Activated CD4-positive, alpha-beta T cell treated with anti-CD3 and anti-CD28 coated beads, Interleukin-2, amount 10 ng/mL, durations not matched to agents 7 days and 5 days (primary cell): ENCODE measurements at places on chromosomes 12 and 14. TPM values are rescaled to one million over a fixed set of nuclear protein-coding genes. Genes with fewer than 3 reads are reported as not detected.
A peak's percentile ranks its signal among the peaks of the same experiment; 100 is the strongest.

Gene EML5
- total RNA-seq: 2.6 TPM

Gene NDUFA12
- total RNA-seq: 172 TPM

Gene SPATA7
- total RNA-seq: 3.3 TPM

Gene PMEL
- not detected for total RNA-seq

Gene TAS2R46
- total RNA-seq: 1.2 TPM

Gene KRT82
- not detected for total RNA-seq

Gene KRT74
- total RNA-seq: 0.15 TPM

- DNase-seq: no peak
These were observed 4.3 kb upstream of the CSRP2 start for GRCh38 chr12:76883151-76883550.

DNA sequence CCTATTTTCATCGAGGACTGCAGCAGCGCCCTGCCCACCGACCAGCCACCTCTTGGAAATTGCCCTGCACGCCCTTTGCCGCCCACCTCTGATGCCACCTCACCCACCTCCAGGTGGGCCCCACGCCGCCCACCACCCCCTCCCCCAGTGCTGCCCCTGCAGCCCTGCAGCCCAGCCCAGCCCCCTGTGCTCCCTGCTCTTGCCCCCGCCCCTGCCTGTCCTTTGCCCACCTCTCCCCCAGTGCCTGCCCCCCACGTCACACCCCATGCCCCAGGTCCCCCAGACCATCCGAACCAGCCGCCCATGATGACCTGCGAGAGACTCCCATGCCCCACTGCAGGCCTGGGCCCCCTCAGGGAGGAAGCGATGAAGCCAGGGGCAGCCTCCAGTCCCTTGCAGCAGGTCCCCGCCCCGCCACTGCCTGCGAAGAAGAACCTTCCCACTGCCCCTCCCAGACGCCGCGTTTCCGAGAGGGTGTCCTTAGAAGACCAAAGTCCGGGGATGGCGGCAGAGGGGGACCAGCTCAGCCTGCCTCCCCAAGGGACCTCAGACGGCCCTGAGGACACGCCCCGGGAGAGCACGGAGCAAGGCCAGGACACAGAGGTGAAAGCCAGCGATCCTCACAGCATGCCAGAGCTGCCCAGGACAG lies 96.5 kb downstream of the LGMN start:
- peak; percentile 50 for DNase-seq

GRCh38 chr14:51621654-51622053 lies 30.1 kb upstream of the FRMD6 start:
- DNase-seq: no peak

DNA sequence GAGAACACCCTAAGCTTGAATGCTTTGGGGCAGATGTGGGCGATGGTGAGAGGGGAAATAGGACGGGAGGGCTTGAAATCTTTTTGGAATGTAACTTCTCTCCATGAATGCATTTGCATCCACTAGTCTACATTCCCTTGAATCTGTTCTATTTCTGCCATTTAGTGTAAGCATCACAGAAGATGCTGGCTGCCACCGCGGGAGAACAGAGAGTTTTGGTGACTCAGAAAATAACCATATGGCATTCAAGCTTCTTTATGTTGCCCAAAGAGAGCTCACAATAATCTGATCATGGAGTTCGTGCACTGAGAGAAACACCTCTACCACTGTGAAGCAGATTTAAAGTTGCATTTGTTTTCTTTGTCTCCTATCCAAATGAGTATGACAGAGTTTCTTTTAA lies 52.6 kb upstream of the OTX2 start:
- DNase-seq: no peak

- DNase-seq: no peak
These were observed 19.3 kb downstream of the EIF5 start for GRCh38 chr14:103353362-103353761.

DNA sequence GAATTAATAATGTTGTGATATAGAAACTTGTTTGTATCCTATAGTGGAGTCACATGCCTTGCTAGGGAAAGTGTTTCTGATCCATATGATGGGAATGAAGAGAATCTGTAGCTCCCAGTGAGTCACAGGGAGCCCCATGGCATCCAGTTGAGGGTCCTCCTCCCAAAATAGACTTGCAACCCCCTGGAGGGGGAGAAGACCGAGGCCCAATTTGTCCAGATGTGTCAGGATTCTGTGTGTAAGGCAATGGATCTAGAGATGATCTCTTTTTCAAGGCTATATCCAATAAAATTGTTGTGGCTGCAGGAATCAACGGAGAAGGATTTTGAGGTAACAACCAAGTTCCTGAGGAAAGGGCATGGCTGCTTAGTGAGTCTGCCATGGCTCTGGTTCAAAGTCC lies 121.8 kb downstream of the BCL11B start:
- no peak for DNase-seq

DNA sequence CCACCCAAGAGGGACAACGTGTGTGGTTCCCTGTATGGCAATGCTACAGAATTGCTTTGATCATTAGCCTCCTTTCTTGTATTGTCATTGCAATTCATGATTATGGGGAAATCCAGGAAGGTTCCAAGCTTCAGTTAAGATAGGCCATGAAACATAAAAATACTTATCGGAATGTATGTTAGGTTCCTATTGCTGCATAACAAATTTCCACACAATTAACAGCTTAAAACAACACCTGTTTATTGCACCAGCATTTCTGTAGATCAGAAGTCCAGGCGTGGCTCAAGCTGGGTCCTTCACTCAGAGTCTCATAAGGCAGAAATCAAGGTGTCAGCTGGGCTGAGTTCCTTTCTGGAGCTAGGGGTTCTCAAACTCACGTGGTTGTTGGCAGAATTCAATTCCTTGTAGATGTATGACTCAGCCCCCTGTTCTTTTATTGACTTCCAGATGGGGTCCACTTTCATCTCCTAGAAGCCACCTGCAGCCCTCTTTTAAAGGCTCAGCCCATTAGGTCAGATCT lies 365.6 kb upstream of the TMPO start:
- no peak for DNase-seq

GRCh38 chr14:92551044-92551841 lies 37.7 kb downstream of the RIN3 start:
- DNase-seq: no peak

- no peak for DNase-seq
These were observed 452.1 kb downstream of the BCAT1 start for GRCh38 chr12:24496755-24497154.

DNA sequence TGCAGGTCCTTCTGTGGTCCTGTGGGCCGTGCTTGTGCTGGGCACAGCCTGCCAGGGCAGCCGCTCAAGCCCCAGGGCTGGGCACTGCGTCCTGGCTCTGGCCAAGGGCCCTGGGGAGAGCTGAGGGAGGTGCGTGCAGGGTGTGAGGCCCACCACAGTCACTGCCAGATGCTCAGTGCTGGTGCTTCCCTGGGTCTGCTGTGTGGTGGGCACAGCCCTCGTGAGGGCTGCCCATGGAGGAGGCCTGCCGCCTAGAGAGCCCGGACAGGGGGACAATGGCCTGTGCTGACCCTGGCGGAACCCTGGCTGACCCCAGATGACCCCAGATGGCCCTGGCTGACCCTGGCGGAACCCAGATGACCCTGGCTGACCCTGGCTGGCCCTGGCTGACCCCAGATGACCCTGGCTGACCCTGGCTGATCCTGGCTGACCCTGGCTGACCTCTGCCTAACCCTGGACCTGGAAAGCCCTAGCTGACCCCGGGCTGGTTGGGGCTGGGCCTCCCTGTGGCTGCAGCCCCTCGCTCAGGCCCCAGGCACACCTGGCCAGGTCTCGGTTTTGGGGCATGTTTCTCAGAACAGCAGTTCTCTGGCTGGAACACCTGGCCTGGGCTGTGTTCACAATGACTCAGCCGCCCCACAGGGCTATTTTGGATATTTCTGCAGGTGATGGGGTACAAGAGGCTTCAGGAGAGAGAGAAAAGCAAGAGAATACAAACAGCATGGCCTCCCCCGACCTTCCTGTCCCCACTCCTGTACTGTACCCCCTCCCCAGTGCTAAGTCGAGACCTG lies 55.4 kb downstream of the TMEM121 start:
- no peak for DNase-seq

GRCh38 chr12:120856980-120857379 lies 47.2 kb downstream of the SPPL3 start:
- no peak for DNase-seq

- DNase-seq: no peak
These were observed 31.1 kb downstream of the SYNE3 start for GRCh38 chr14:95485222-95485819.

GRCh38 chr12:83864054-83864453 lies 1048.5 kb downstream of the SLC6A15 start:
- DNase-seq: no peak

DNA sequence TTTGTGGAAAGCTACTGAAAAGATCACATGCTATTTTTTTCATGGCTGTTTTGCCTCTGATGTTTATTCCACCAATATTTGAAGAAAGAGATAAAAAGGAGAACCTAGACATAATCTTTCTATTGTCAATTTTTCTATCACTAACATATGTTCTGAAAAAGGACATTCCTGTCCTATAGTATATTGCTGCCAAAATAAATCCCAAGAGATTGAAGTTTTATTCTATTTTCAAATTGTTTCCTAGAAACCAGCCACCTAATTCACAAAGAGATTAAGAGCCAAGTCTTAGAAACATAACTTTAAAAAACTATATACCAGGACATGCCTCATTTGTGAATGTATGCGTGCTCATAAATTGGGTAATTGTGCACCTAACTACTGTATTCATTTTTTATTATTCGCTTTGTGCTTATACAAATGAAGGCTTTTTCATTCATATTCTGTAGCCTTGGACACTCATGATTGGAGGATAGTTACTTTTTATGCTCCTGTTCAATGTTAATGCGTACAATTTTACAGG lies 200.7 kb downstream of the FUT8 start:
- no peak for DNase-seq

GRCh38 chr12:45914090-45914489 lies 76.3 kb downstream of the SCAF11 start:
- no peak for DNase-seq

DNA sequence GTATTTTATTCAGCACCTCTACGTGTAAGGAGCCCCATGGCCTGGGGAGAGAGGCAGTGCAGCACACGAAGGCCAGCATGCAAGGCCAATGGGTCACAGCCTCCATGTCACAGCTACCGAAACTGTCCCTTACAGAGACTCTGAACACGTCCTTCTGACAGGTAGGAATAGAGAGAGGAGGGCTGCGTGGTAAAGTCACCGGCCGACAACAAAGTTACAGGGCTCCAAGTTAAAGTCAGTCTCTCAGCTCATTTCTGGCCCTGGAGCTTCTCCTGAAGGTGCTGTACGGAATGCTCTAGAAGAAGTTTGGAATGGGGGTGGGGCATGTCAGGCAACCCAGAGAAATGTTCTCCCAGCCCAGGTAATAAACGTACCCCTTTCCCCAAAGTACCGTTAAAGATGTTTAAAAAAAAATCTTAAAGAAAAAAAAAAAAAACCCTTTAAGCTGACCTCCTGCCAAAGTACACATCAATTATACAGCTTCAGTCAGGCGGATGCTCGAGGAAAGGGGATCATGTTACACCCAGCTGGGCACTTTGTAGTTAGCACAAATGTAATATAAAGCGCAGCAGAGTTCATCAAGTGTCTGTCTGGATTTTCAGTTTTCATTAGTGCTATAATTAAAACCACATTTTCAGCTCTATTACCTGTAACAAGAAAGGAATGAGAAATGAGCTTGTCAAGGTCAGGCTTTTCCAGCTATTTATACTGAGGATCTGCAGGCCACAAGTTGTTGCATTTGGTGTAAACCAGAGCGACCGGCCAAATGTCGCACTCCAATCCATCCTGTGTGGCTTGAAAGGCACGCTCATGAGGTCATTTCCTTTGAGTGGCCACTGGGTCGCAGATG lies 53.3 kb upstream of the CDKN3 start:
- DNase-seq: no peak

- DNase-seq: peak; percentile 15
These were observed 26.2 kb upstream of the YY1 start for GRCh38 chr14:100212476-100213333.

GRCh38 chr14:72120315-72120714 lies 188.1 kb downstream of the RGS6 start:
- DNase-seq: no peak

DNA sequence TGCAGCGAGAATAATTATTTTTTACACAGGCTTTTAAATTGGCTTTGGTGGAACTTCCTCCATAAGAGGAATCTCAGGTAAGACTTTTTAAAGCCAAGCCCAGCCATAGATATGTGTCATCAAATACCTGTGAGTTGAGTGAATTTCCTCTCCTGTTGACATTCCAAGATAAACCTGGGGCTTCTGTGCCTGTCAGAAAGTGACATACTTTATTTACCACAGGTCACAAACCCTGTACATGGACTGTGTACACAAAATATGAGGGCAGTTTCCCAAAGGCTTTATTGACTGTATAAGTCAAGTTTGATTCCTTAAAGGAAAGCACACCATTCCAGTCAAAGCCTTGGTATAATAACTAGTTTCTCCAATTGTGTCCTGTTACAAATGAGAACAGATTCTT lies 25.9 kb upstream of the SRSF5 start:
- no peak for DNase-seq

- no peak for DNase-seq
These were observed 30.9 kb upstream of the ANKRD9 start for GRCh38 chr14:102540315-102541028.

- DNase-seq: no peak
These were observed 22.5 kb downstream of the LRP6 start for GRCh38 chr12:12244341-12244740.
